ENCODE measurements at places on chromosomes 12 and 14.

DNA sequence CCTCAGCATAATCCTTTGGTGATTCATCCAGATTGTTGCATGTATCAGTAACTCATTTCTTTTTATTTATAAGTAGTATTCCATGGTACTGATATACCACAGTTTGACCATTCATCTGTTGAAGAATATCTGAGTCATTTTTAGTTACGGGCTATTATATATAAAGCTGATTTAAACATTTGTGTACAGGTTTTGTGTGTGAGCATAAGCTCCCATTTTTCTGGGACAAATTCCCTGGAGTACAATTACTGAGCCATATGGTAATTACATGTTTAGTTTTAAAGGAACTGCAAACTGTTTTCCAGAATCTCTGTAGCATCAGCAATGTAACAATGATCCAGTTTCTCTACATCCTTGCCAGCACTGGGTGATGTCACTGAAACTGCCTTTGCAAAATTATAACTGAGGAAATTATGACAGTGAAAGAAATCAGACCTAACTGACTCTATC, 236.2 kb upstream of the KRR1 start:
- no peak for DNase-seq

- no peak for DNase-seq
Observed at GRCh38 chr14:49017447-49017846, 568.7 kb downstream of the RPS29 start.

GRCh38 chr14:88196925-88197324, 126.1 kb downstream of the KCNK10 start:
- no peak for DNase-seq

DNA sequence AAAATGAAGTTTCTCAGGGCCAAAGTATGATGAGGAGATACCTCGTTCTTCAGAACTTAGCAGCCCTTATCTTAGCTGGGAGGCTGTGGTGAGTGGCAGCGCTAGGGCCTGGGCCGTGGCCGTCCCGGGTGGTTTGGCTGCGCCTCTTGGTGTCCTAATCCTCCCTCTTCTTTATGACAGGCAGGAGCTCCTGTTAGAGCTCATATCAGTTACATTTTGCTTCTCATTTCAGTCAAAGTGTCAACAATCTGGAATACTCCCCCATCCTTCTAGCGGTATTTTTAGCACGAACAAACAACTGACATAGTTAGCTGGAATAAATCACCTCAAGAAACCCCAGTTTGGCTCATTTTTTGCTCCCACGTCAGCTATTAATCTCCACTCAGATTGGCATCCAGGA, 188.8 kb downstream of the TTC7B start:
- no peak for DNase-seq

DNA sequence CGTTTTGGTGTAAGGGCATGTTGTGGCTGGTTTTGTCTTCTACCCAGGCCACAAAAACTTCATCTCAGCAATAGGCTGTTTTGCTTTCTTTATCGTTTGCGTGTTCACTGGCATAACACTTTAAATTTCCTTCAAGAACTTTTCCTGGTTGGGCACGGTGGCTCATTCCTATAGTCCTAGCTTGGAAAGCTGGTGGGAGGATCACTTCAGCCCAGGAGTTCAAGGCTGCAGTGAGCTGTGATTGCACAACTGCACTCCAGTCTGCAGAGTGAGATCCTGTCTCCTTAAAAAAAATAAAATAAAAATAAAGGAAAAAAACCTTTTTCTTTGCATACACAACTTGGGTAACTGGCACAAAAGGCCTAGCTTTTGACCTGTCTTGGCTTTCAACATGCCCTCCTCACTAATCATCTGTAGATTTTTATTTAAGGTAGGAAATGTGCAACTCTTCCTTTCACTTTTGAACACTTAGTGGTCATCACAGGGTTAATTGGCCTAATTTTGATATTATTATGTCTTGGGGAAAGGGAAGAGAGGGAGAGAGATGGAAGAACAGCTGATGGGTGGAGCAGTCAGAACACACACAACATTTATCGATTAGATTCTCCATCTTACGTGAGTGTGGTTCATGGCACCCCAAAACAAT, 78.9 kb upstream of the PSMA6 start:
- DNase-seq, result no peak

DNA sequence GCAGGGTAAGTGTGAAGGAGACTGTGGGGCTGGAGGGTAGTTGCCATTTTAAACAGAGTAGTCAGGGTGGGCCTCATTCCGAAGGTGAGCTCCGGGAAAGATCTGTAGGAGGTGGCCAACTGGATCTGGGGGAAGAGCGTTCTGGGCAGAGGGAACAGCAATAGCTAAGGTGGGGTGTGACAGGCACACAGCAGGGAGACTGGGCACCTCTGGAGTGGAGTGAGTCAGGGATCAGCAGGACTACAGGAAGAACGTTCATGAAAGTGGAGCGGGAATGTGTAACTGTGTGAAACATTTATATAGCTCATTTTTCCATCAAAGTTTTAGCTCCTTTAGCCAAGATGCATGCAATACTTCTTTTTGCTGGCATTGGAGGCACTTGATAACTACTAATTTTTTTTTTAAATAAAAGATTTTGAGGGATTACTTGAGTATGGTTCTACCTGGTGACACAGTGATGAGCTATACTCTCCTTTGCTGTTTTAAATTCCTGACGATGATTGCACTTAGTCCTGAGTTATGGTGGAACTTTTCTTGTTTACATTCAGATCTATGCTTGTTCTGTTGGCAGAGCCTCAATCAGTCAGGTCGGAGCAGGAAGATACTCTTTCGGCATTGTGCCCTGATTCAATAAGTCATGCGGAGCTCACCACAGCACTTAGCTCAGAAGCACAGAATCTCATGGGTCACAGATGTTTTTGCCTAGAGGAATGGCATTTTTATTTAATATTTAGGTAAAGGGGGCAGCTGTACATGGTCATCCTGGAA, 106.4 kb downstream of the WIF1 start:
- no peak for DNase-seq

- DNase-seq, result no peak
Observed at GRCh38 chr14:32457213-32457920, 128.3 kb downstream of the AKAP6 start.

DNA sequence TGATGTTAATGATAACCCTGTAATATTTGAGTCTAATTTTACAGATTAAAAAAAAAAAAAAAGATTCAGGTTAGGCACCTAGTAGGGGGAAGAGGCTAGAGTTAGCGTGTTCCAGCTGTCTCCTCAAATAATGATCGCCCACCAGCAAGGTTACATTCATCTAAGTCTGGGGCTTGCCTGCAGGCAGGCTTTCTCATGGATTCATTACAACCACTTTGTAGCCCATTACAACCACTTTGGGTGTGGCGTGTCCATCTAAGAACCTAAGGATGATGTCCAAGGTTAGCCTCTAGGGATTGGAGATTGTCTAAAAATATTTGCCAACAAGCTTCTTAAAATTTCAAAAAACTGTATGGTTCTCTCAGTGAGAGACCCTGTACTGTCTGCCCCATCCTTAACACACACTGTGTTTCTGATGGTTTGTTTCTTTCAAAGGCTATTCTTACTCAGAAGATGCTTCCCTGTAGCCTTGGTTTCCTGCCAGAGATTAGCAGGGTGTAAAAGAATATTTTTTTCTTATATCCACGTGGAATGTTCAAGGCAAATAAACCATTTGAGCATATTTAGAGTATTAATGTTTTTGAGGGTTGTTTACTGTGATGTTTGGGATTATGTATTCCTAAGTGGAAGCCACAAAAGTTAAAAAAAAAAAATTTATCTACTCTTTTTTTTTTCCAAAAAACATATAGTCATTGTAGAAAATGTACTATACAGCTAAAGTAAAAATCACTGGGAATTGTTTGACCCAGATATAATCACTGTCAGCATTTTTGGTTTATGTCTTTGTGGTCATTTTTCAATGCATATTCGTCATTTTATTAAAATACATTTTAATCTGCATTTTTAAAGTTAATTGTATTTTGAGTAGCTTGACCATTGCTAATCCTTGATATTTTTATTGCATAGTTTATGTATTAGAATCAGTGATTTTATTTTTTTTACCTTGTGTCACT, 1.7 kb downstream of the DYNC1H1 start:
- DNase-seq, result no peak

- no peak for DNase-seq
Observed at GRCh38 chr12:127239781-127240180, 1027.2 kb upstream of the TMEM132C start.

DNA sequence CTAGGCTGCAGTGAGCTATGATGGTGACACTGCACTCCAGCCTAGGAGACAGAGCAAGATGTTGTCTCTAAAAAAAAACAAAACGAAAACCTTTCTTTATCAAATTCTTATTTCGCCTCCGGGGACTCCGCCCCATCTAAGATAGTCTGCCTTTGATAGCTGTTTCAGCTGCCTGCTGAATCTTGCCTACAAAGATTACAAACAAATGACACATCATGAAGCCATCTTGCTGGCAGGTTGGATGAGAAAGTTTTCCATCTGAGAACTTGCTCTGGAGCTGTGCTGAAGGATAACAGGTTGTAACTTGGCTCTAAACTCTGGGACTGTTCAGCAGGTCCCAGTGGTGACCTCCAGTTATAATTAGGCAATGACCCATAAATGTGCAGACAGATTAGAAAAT, 41.8 kb upstream of the AEBP2 start:
- no peak for DNase-seq

GRCh38 chr12:62724285-62724684, 210.7 kb downstream of the PPM1H start:
- no peak for DNase-seq

GRCh38 chr12:50013361-50014147, 11.7 kb downstream of the RACGAP1 start:
- no peak for DNase-seq

GRCh38 chr12:45601888-45602287, 127.6 kb upstream of the ARID2 start:
- no peak for DNase-seq

GRCh38 chr14:46819117-46819516, 167.5 kb upstream of the RPL10L start:
- DNase-seq, result no peak

GRCh38 chr14:65414961-65415589, 2.5 kb downstream of the FUT8 start:
- peak; percentile 26 for DNase-seq

DNA sequence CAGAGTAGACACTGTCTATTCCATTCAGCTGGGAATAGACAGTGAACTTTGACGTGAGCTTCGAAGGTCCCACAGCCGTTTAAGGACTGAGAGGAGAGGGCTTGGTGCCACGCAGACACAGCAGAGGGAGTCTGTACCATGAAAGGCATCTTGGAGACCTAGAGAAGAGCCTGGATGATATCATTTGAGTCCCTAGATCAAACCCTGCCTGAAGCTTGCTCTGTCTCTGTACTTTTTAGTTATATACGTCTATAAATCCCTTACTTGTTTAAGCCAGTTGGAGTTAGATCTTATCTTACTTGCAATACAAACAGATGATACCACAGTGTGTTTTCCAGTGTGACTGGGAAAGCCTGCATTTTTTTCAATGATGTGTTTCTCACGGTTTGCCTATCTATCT, 128.9 kb upstream of the RTL1 start:
- DNase-seq, result no peak
